ENCODE measurements at places on chromosomes 11 and 22. TPM values are rescaled to one million over a fixed set of nuclear protein-coding genes. Genes with fewer than 3 reads are reported as not detected.

GDPD4 gene
- not detected for total RNA-seq

MS4A4A gene
- total RNA-seq: not detected

ALG8 gene
- 58.9 TPM for total RNA-seq

C11orf91 gene
- 1.2 TPM for total RNA-seq

TNNT3 gene
- not detected for total RNA-seq

PIH1D2 gene
- total RNA-seq: 0.86 TPM

BIRC3 gene
- total RNA-seq: 51.8 TPM

HSPA8 gene
- total RNA-seq: 1,677 TPM

OR52I2 gene
- total RNA-seq: not detected

ATL3 gene
- 37.6 TPM for total RNA-seq

POLR3H gene
- 24.3 TPM for total RNA-seq

OR4C45 gene
- not detected for total RNA-seq

OR52I1 gene
- not detected for total RNA-seq

OR6A2 gene
- total RNA-seq: not detected

VPS51 gene
- 53.7 TPM for total RNA-seq

C11orf16 gene
- not detected for total RNA-seq

CD44 gene
- total RNA-seq: 741 TPM

All from A549 treated with AZD2906 at 1 μM for 4 hours (cell line).